ENCODE measurements at places on chromosomes 4 and X.

DNA sequence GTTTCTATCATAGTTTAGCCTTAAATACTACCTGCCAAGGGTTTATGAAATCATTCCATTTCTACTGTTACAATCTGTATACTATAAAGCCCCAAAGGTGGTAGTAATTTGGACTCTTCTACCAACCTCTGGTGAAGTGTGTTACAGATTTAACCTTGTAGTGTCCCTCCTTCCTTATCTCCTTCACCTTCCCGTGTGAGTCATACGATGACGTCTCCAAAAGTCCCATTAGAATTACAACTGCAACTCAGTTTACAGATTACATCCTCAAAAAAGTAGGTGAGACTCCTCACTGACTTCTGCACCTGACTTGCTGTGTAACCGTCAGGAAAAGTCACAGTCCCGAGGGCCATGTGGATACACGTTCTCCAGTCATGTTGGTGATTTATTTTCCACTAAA is 219.0 kb downstream of the DCTD start:
- DNase-seq = no peak

- no peak for DNase-seq
These were observed 1.1 kb downstream of the BMPR1B start for GRCh38 chr4:94758700-94759399.

DNA sequence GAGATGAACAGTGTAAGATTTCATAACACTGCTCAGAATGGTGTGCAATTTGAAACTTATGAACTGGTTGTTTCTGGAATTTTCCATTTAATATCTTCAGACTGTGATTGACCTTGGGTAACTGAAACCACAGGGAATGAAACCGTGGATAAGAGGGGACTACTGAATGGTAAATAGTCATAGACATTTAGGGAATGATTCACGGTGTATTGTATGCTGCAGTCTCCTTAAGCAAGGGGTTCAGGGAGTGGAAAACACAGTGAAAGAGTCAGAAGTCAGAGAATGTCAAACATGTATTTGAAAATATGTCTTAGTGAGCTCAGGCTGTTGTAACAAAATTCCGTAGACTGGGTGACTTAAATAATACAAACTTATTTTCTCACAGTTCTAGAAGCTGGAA is 398.2 kb upstream of the DIPK2B start:
- DNase-seq = no peak

DNA sequence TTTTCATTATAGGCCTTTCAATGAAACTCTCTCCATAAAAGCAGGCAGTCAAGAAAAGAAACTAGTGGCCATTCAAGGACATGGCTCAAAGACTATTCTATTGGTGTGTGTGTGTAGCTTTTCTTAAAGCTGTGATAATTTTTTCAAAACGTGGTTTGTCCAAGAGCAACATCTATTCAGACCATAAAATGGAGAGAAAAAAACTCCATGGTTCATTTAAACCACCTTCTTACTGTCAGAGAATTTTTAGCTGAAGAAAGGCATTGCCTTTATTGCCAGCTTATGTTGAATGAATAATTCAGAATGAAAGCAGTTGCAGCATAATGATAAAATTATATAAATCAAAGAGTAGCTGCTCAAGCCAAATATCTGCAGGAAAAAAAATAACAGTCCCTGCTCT is 325.5 kb downstream of the PCDH18 start:
- DNase-seq = no peak

DNA sequence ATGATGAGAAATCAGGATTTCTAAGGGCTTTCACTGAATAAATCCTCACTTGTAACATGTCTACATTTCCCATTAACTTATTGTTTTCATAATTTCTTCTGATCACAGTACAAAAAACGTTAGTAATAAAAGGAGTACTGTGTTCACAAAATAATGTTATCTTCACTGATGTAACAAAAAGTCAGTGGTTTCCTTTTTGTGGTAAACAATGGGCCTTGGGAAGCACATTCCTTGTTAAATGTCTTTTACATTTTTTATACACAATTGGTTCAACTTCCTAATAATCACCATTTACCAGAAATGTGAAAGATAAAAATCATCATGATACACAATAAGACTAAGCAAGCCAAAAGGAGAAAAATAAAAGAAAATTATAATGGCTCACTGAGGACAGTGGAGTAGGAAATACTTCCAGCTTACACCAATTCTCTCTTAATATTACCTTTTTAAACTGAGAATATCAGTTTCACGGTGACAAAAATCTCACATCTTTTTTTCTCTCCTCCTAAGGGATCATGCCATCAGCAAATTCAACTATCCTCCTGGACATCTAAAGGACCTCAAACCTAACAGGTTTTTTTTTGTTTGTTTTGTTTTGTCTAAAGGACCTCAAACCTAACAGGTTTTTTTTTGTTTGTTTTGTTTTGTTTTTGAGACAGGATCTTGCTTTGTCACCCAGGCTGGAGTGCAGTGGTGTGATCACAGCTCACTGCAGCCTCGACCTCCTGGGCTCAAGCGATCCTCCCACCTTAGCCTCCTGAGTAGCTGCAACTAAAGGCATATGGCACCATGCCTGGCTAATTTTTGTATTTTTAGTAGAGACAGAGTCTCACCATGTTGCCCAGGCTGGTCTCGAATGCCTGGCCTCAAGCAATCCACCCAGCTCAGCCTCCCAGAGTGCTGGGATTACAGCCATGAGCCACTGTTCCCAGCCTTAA is 57.3 kb downstream of the FRYL start:
- DNase-seq = no peak

DNA sequence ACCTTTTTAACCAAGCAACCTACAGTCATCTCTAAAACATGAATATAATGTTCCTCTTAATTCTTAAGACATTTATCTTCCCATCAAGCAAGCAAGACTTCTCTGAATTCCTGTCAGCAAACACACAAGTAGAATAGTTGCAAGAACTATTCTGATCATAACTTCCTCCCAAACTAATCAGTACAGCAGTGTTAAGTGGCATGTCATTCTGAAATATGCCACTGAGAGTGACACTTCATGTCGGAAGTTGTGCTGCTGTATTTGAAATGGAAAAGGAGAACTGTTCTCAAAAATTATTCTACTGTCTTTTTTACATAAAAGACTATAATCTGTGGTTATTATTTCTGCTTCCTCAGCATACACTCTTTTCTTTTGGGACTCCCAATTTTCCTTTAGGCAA is 546.6 kb downstream of the PCDH18 start:
- DNase-seq = no peak

- no peak for DNase-seq
These were observed 89.7 kb downstream of the LINC00632 start for GRCh38 chrX:140799216-140799615.

GRCh38 chr4:61805979-61806378 is 605.9 kb downstream of the ADGRL3 start:
- DNase-seq = no peak

DNA sequence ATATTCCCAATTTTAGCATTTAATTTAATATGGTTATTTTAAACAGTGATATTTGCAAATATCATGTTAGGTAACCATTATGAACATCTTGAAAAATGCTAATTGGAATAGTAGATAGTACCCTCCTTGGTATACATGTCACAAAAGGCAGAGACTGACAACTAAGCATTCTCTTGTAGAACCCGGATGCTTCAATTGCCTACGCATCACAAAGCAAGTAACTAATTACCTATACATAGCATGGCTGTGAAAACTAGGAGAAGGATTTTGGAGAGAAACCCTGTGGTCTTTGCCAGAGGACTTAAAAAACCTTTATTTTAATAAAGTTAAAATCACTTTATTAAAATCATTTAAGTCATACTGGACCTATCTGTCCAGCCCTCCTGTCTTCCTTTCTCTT is 764.1 kb upstream of the TENM3 start:
- no peak for DNase-seq

DNA sequence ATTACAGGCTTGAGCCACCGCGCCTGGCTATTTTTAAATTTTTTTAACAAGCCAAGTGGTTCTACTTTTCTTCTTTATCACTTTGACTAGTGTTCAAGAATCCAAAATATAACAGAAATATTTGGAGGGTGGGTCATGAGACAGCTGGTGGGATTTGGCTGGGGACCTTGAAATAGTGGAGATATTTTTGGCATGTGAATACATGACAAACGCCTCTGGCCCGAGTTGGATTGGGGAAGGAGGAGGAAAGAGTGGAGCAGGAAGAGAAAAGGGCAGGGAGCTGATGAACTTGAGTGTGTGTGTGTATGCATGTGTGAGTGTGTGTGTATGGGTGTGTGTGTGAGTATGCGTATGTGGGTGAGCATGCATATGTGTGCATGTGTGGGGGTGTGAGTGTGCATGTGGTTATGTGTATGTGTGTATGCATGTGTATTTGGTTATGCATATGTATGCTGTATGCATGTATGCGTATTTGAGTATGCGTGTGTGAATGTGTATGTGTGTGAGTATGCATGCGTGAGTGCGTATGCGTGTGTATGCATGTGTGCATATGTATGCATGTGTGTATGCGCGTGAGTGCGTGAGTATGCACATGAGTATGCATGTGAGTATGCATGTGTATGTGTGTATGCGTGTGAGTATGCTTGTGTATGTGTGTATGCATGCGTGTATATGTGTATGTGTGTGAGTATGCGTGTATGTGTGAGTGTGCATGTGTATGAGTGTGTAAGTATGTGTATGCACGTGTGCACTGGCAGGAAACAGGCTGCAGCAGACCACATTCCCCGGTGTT is 49.6 kb downstream of the JADE1 start:
- no peak for DNase-seq

GRCh38 chr4:167028976-167029375 is 205.3 kb downstream of the SPOCK3 start:
- DNase-seq = no peak

DNA sequence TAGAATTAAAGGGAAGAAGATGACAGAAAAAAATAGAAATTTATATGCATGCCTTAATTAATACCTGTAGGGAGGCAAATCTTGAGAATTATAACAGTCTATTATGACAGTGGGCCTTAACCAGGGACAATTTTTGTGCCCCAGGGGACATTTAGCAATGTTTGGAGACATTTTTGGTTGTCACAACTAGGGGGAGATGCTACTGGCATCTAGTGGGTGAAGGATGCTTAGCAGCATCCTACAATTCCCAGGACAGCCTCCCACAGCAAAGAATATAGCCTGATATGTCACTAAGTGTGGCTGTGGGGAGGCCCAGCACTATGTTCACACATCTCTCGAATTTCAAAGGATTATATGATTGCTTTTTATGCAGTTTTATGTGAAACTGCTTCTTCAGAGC is 10.5 kb downstream of the GPR82 start:
- DNase-seq = no peak

GRCh38 chr4:141346144-141346543 is 125.4 kb downstream of the ZNF330 start:
- DNase-seq = no peak

DNA sequence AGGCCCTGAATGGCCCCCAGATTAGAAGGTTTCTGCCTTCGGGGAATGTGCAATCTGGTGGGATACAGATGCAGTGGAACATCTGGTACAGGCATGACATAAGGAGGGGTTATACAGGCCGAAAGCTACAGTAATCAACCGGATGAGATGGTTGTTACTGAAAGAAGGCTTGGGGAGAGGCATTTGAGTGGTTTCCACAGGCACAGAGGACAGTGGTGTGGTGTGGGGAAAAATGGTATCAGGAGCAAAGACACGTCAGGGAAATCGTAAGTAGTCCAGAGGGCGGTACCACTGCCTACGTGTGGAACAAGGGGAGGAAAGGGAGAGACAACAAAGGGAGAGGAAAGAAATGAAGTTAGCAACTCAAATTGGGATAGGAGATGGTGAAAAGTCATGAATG is 3.0 kb downstream of the PDLIM3 start:
- no peak for DNase-seq

DNA sequence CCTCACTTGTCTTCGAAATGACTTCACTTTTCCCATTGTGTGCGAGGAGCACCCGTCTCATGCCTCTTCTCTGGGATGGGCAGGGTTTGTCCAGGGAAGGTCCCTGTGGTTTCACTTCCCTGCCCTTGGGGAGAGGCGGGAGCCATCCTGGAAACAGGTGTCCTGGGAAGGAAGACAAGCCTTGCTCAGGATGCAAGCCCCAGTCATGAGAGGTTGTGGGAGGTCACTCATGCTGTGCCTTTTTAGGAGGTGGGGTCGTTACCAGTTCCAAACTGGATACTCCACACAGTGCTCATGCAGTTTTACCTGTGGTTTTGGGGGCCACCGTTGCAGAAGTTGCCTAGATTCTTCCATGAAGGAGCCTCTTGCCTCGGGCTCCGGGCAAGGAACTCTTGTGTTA is 3.8 kb downstream of the RGS12 start:
- no peak for DNase-seq

DNA sequence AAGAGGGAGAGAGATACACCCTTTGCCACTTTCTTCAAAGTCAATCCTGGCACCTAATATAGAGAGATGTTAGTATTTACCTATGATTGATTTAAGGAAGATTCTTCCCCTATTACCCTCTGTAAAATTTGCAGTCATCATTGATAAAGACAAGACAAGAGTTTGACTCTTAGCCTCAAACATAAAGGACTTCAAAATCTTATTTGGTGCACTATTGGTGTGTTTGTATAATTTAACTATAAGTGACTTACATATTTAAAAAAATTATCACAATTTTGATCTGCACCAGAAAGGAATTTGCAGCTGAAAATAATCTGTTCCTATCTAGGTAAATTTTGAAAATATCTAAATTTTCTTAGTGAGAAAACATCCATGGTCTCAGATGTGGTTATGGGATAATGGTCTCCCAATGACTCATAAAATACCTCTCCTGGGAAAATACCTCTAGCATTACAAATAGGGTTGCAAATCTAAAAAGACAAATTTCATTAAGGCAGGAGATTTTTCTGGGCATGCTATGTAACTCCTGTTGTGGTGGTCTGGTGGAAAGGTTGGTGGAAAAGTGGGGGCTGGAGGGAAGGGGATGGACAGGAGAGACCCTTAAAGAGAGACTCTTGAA is 173.6 kb upstream of the MED14 start:
- no peak for DNase-seq

GRCh38 chrX:55490974-55491373 is 1.3 kb upstream of the USP51 start:
- no peak for DNase-seq

GRCh38 chr4:180925805-180926204 is 1317.4 kb upstream of the TENM3 start:
- no peak for DNase-seq

DNA sequence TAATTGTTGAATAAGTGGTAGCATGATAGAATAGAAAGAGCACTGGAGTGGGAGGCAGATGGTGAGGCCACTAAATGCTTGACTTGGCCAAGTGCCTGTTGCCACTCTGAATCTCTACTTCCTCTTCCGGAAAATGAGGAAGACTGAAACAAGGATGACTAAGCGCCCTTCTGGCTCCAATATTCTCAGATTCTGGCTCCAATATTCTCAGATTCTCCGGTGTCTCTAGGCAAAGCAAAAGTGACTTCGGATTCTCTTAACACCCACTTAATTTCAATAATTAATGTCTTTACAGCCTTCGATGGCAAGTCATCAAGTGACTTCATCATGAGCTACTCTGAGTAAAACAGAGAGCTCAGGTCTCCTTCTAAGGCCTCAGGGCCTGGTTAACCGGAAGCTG is 402.2 kb upstream of the FGF13 start:
- DNase-seq = no peak

DNA sequence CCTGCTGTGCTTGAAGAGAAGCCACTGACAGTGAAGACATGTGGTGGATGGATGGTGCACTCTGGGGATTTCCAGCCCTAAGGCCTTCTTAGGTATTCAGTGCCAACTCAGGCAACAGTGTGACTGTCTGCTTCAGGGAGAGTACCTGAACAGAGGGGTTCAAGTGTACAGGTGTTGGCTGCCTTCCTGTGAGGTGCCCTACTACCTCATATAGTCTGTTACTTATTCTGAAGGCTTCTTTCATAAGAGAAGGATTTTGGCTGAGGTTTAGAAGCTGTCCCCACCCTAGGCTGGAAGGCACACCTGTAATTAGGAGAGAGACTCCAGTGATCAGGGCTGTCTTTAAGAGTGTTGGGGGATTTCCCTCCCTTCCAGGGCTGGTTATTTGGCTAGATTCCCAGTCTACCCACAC is 1.8 kb downstream of the FTHL17 start:
- DNase-seq = no peak

Data from H54 (cell line).